ENCODE measurements at places on chromosomes 16 and 17. TPM values are rescaled to one million over a fixed set of nuclear protein-coding genes. Genes with fewer than 3 reads are reported as not detected.

EMC6 gene
- 95.1 TPM for total RNA-seq

TUBB3 gene
- 0.31 TPM for total RNA-seq

NLRC3 gene
- 21.3 TPM for total RNA-seq

SCARF1 gene
- 0.71 TPM for total RNA-seq

CNGB1 gene
- total RNA-seq = not detected

RNF112 gene
- total RNA-seq = 0.22 TPM

- DNase-seq = no peak
- H3K27me3 ChIP-seq = no peaks in the 10 kb centered on the region
- no peaks in the 10 kb centered on the region for H3K4me1 ChIP-seq
- no peaks in the 10 kb centered on the region for H3K36me3 ChIP-seq
- no peak overlapping the region for H3K27ac ChIP-seq
These were observed 33.3 kb upstream of the C16orf82 start for GRCh38 chr16:27033281-27033979.

GRCh38 chr16:19499006-19499405 lies 22.9 kb downstream of the GDE1 start:
- H3K4me1 ChIP-seq = no peaks in the 10 kb centered on the region
- no peak overlapping the region for H3K27ac ChIP-seq
- no peaks in the 10 kb centered on the region for H3K27me3 ChIP-seq
- DNase-seq = no peak

- no peaks in the 10 kb centered on the region for H3K36me3 ChIP-seq
- H3K4me1 ChIP-seq = peaks cover 31% of the 10 kb centered on the region
- H3K27ac ChIP-seq = no peak overlapping the region
- no peaks in the 10 kb centered on the region for H3K27me3 ChIP-seq
These were observed 1.2 kb downstream of the RFFL start for GRCh38 chr17:35062308-35062707.

DNA sequence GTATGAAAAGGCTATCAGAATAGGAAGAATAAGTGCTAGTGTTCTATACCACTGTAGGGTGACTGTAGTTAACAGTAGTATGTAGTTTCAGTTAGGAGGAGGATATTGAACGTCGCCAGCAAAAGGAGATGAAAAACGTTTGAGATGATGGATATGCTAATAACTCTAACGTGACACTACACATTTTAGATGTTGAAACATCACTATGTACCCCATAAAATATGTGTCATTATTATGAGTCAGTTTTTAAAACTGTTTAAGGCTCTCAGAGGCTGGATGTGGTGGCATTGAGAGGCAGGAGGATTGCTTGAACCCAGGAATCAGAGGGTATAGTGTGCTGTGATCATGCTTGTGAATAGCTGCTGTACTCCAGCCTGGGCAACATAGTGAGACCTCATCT lies 31.8 kb downstream of the UBN1 start:
- no peak overlapping the region for H3K4me3 ChIP-seq
- peaks cover 69% of the 10 kb centered on the region for H3K36me3 ChIP-seq
- no peak overlapping the region for H3K27ac ChIP-seq
- no peaks in the 10 kb centered on the region for H3K4me1 ChIP-seq
- DNase-seq = no peak

- no peak for DNase-seq
- H3K27ac ChIP-seq = no peak overlapping the region
- peaks cover 28% of the 10 kb centered on the region for H3K36me3 ChIP-seq
- H3K27me3 ChIP-seq = no peaks in the 10 kb centered on the region
- H3K4me1 ChIP-seq = no peaks in the 10 kb centered on the region
- no peak overlapping the region for H3K4me3 ChIP-seq
These were observed 54.0 kb downstream of the COTL1 start for GRCh38 chr16:84563786-84564420.

DNA sequence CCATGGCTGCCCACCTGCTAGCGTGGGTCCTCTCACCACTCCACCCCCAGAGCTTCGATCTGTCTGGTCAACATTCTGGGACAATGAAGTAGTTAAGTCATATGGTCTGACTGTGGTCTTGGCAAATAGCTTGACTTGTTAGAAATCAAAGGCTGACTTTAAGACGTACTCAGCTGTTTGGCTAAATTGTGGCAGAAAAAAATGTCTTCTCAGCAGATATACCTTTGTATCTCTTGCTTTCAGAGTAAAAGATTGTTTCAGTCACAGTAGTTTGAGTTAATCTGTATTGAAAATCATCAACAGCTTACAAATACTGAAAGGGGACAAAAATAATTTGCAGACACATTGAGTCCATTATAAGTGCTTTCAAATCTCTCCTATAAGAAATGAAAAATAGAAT lies 2.1 kb upstream of the ZNF267 start:
- no peak overlapping the region for H3K27ac ChIP-seq
- DNase-seq = no peak
- H3K4me1 ChIP-seq = peaks cover 54% of the 10 kb centered on the region
- H3K4me3 ChIP-seq = no peak overlapping the region
- no peaks in the 10 kb centered on the region for H3K36me3 ChIP-seq

DNA sequence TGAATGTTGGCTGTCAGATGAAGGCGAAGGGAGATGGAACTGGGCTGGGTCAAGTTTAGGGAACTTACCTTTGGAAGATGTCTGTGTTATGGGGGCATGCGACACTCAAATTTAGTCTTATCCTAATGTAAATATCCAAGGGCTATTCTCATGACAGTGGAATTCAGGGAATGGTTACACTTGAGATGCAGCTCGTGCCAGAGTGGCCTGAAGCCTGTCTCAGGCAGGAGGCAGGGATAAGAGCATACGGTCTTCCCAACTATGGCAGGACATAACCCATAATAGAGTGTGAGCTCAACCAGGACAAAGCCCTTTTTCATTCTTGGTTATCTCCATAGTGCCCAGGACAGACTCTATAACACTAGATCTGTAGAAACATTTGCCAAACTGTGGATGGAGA lies 393.3 kb upstream of the CDH11 start:
- H3K27ac ChIP-seq = no peak overlapping the region
- no peaks in the 10 kb centered on the region for H3K27me3 ChIP-seq
- no peak overlapping the region for H3K4me3 ChIP-seq
- DNase-seq = no peak
- H3K4me1 ChIP-seq = no peaks in the 10 kb centered on the region

Data from CD8-positive, alpha-beta memory T cell (primary cell).